Hippocampal formation (tissue), 2 donors: ENCODE measurements at places on chromosomes 2 and 18.
A peak's percentile ranks its signal among the peaks of the same experiment; 100 is the strongest.

DNA sequence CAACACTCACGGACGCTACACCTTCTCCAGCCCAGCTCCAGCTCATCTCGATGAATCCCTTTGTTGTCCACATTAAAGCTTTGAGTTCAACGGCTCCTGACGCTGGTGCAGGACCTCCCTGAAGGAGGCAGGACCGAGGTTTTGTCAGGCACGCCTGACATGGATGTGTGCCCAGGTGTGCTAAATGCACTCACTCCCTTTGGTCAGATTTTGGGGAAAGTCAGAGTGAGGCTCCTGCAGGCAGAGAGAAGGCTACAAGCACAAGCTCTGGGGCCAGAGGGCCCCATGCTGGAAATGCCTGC, 78.6 kb downstream of the NDUFA10 start:
- DNase-seq: no peak

DNA sequence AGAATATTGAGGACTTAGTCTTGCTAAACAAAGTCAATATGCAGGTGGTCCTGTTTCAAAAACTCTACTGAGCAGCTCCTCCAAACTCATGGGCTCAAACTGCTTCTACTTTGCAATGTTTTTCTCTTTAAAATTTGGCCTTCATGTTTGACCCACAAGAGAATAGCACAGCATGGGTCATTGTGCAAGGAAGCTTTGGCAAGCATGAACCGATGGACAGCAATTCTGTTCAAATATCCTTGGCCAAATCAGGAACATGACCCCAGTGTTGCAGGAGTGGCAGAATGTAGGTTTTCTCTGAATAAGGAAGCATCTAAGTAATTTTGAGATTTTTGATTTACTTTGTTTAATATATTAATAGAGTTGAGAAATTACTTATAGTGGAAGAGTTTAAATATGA, 477.9 kb downstream of the KCNJ3 start:
- DNase-seq: no peak

GRCh38 chr18:7567474-7568425, 634 bp downstream of the PTPRM start:
- peak; percentile 43 for DNase-seq

GRCh38 chr18:8705961-8706790, 820 bp downstream of the MTCL1 start:
- DNase-seq: no peak

DNA sequence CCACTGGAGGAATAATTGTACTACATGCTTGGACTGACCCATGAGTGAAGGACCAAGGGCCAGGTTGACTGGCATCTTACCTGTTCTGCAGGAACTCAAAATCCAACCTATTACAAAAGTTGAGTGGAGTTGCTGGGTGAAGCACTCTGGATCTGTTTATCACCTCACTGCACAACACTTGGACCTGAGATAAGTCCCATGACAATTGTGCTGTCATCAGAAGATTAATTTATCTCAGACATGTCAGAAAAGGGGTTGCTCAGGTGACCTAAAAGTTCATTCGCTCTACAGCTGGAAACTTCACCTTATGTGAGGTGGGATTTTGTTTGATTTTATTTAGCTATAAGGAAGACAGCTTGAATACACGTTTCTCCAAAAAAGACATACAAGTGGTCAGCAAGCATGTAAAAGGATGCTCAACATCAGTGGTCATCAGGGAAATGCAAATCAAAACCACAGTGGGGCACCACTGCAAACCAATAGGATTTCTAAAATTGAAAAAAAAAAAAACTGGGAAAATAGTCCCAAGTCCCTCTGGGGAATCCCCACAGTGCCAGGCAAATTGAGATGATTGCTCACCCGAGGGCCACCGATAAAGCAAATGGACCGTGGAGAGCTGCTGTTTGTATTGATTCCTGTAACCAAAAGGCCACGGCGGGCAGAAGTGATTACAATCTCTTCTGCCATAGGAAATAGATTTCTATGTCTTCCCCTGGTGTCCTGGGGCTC, 65.8 kb upstream of the SLC35F5 start:
- DNase-seq: no peak

GRCh38 chr2:213247566-213247965, 36.7 kb upstream of the SPAG16 start:
- DNase-seq: no peak

DNA sequence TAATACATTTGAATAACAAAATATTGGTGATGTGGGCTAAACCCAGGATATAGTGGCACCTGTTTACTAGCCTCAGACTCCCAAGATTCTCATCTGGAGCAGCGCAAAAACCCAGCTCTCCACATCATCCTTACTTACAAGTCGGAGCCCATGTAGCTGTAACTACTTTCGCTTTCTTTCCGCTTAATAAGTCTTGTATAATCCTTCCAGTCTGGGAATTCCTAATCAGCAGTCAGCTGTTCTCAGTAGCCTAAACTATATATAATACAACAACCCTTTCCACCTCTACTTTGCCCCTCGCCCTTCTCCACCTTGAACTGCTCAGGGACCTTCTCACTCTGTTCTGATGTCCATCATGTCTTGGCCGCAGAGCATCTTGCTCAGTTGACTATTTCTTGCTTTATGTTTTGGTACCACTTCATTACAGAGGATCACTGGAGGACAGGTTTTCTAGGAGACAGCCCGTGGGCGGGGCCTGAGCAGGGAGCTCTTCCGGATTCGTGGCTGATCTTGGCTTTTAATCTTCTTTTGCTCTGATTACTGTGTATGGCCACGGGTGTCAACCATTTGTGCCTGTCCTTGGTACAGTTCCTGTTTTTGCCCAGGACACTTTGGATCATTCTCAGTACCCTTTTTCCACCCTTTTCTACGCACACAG, 119.9 kb upstream of the SERTAD2 start:
- no peak for DNase-seq

DNA sequence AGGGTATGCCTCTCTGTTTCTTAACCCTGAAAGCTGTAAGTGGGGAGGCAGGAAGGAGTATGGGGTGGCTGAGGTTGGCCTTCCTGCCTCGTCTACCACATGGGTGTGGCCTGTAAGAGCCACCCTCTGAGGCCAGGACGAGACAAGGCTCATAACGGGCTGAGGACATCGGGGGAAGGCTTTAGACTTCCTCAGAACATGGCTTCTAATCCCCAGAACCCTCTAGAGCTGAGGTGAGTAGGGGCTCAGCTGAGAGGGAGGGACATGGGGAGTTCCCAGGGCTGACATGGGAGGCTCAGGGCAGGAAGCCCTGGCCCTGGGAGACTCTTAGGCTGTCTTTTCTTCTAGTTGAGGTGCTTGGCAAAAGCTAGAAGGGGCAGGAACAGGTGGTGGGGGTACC, 36.7 kb downstream of the EMX1 start:
- no peak for DNase-seq

DNA sequence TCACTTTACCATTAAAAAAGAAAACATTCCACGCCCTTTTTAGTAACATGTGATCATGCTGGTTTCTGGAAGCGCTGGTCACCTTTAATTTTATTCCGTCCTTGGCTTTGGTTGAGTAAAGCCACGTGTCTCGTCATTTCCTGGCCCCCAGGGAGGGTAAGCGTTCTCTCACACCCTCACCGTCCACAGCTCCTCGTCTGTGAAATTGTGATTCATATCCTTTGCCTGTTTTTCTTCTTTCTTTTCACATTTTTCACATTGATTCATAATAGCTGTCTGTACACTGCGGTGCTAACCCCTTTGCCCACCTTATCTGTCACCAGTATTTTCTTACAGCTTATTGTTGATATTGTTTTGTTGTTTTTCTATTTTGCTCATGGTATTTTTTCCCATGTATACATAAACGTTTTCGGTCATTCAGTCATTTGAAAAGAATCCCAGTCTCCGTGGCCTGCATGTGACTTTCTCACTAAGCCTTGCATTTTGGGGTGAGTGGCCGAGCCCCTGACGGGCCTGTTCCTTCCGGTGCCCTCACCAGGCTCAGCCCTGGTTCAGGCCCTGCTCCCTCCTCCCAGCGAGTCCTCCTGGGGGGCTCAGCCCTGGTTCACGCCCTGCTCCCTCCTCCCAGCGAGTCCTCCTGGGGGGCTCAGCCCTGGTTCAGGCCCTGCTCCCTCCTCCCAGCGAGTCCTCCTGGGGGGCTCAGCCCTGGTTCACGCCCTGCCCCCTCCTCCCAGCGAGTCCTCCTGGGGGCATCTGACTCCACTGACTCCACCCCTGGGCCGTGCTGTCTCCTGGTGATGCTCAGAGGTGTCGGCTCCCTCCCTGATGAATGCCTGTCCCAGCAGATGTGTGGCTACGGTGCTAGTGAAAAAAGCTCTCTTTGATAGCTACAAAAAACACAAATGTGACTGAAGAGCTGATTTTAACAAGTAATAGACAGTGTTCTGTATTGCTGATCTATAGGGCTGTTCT, 249.7 kb upstream of the PXDN start:
- DNase-seq: no peak

GRCh38 chr2:143575340-143575739, 446.1 kb downstream of the ARHGAP15 start:
- no peak for DNase-seq

DNA sequence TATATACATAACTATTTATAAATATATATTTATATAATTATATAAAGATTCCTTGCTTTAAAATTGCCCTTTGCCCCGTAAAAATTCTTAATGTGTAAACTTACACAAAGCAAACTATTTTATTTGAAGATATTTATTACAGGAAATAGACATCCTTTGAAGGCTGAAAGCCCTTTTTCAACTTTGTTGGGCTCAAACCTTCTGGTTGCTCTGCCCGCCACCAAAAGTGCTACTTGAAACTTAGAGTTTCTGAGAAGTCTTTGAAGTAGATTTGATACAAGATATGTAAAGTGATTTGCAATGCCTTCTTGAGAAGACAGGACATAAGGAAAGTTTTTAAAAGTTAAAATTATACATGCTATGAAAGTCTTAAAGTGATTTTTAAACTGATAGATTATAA, 36.6 kb upstream of the METAP1D start:
- DNase-seq: no peak

GRCh38 chr2:109261906-109262631, 133.1 kb downstream of the SH3RF3 start:
- DNase-seq: no peak
